Ammon's horn (tissue), 1 donor: ENCODE measurements at places on chromosomes 6 and 20.

DNA sequence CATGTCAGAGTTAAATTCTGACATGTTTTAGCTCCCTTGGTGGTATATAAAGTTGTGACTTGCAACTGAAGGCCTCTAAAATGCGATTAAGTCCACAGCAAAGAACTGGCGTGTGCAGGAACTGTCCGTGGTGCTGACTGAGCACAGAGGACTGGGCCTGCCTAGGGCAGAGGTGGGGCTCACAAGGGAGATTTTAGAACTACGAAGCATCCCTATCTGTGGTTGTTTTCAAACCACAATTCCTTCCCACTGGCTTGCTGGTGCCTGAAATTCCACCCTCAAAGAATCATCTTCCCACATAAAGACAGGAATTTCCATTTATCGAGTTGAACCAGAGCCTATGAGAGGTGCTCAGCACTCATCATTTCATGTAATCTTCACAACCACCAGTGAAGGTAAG, 30.1 kb downstream of the RIMS4 start:
- DNase-seq: no peak

DNA sequence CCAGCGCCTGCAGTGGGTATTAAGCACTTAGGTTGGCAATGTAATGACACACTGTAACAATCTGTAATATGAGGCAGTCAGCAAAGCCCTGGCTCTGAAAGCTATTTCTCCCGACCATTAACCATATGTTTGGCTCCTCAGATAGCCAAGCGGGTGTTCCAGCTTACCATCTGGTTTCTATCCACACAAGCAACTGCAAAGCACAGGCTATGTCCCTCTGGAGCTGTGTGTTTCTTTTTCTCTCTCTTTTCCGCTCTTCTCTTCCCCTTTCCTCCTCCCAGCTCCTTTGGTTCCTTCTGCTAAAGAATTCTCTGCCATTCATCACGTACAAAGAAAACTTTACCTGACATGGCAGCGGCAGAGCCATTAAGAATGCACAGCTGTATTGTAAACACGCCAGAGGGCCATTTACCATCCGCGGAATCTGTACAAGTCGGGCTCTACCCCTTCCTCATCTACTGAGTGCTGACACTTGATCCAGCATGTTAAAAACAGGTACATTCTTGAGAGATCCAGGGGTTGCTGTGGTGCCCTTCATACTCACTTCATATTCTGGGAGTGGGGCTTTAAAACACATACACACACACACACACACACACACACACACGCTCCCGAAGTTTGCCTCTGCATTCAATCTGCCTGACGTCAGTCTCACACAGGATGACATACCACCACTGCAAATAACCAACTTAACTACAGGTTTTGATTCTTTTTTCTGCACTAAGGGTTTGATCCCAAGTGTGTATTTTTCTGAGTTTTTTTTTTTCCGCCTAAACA, 77.2 kb downstream of the BACH2 start:
- peak; percentile 49 for DNase-seq

GRCh38 chr6:6798448-6798860, 209.9 kb downstream of the LY86 start:
- DNase-seq: no peak

DNA sequence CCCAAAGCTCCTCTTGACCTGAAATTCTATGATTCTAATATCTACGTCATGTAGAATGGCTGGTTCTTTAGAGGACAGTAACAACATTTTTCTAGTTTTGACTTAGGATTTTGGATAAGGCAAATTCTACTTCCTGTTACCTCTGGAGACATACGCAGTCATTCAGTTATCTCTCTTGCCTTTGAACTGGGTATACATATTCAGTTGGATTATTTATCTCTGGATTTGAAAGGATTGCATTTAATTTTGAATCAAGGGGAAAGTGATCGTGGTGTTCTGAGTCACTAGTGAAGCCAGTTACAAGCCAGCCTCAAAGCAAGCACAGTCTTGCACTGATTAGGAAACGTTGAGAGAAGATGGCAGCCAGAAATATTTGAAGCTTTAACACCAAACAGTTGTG, 35.3 kb upstream of the BCAS1 start:
- DNase-seq: no peak

GRCh38 chr6:24195836-24196597, 70.0 kb downstream of the NRSN1 start:
- DNase-seq: no peak

DNA sequence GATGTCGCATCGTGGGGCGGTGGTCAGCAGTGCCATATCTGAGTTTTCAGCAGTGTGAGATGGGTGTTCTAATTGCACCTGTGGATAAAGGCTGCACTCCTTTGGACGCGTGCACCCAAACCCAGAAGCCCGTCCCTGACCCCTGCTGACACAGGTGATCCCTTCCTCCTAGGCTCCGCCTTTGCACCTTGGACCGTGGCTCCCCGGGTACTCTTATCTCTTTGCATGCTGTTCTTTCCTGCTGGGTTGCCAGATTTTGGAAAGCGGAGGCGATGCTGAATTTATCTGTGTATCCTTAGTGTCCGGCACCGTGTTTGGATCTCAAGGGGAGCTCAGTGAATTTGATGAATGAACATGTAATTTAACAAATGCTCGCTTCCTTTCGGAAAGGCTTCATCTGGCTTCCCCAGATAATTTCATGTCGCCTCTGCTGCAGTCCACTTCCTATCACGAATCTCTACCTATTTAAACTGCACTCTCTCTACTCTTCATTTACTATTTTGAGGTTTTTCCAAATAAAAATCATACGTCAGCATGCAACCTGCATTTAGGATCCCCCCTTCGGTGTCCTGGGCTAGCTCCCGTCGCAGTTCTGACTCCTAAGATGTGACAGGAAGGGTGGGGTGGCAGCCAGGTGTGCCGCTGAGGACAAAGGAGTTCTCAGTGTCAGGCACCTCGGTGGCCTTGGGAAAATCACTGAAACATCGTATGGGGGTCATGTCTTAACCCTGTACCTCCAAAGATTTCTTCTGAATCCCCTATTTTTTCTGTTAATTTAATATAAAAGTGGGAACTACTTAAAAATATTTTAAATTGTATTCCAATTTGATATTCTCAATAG, 753 bp upstream of the PERP start:
- no peak for DNase-seq

DNA sequence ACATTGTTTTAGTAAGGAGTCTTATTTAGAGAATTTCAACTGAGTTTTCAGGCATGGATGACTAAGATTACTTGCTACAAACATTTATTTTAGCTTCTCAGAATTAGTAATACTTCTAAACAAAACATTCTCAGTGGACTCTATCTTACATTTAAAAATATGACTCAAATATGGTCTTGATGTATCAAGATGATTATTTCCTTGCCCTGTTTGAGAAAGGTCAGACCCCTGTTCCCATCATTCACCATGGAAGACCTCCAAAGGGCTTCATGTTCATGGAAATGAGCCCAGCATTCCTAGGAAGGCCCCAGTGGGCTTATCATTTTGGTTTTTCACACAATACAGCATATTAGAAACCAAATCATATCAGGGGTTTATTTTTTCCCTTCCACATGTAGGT, 24.6 kb upstream of the TRPC4AP start:
- no peak for DNase-seq

DNA sequence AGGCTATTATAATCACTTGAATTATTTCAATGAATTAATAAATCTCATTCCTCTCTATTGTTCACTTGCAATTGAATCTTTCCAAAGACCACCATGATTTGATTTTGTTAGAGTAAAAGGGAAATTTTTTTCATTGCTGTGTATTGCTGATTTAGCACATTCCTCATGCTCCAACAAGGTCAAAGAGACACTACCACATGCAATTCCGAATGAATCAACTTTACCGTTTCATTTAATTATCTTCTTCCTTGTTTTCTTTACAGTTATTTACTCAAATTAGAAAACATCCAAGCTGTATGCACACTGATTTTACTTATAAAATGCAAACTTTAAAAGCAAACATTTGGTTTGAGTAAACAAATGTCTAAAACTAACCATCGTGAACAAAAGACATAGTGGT, 967 bp downstream of the KIAA0408 start:
- DNase-seq: no peak

DNA sequence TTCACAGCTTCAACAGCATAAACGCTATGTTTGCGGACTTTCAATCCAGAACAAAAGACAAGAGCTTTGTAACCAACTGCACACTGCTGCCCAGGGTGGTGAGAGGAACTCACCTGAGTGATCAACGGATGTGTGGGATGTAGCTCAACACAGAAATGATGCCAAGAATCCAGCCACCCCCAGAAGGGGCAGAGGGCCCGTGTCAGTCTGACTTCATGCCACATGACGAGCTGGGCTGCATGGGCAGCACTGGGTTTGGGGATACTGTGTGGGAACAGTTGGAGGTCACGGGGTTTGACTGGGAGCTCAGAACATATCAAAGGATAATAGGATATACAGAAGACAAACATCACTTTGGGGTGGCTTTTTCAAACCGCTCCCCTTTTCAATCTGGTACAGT, 79.4 kb upstream of the TRAF3IP2 start:
- no peak for DNase-seq

- no peak for DNase-seq
Observed at GRCh38 chr6:135211306-135211702, 30.2 kb downstream of the MYB start.

- peak; percentile 63 for DNase-seq
Observed at GRCh38 chr6:148811459-148811858, 64.6 kb downstream of the UST start.

DNA sequence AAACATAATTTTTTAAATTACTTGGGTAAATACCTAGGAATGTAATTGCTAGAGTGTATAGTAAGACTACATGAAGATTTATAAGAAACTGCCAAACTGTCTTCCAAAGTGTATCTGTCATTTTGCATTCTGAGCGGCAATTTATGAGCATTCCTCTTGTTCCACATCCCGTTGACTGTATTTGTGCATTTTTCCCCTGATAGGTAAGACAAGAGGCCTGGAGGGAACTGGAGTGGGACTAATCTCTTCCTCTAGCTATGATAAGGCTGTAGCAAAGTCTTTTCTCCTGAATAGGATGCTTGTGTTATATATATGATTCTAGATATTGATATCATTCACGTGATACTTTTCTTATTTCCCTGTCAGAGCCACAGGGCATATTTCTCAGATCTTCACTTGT, 1557.5 kb downstream of the GRIK2 start:
- DNase-seq: no peak

DNA sequence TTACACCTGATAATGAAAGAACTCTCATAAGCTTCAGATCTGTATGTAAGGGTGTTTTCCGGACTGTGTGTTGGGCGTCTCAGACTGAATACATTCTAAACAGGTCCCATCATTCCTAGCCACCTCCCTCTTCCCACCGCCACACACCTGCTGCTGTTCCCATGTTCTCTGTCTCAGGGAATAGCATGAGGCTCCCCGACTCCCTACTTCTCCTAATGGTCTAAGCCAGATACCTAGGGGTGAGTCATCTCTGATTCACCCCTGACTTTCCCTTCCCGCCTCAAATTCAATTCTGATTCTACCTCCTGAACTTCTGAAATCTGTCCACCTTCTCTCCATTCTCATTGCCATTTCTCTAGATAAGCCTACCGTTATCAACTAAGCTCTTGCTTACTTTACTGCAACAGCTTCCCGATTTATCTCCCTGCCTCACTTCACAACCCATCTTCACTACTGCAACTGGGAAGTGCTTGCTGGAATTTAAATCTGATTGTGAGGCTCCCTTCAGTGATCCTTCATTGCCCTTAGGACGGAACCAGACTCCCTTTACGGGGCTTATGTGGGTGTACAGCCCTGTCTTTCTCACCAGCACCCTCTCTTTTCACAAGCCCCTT, 1.6 kb downstream of the TMEM14A start:
- DNase-seq: no peak

DNA sequence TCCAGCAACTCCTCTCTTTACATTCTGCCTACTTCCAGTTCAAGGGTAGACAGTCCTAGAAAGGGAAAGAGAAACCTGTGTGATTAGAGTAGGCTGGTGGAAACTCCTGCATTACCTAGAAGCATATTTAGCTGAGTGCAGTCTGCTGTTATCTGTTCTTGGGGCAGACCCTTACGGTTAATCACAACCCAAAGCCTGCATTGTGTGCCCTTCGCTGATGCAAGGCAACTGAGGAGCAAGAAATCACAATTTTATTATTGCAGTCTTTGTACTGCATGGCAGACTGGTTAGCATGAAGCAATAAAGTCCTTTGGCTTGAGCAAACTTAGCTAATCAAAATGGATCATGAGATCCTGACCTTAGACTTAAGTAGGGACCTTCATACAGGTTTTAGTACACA, 1.5 kb upstream of the GOPC start:
- no peak for DNase-seq

DNA sequence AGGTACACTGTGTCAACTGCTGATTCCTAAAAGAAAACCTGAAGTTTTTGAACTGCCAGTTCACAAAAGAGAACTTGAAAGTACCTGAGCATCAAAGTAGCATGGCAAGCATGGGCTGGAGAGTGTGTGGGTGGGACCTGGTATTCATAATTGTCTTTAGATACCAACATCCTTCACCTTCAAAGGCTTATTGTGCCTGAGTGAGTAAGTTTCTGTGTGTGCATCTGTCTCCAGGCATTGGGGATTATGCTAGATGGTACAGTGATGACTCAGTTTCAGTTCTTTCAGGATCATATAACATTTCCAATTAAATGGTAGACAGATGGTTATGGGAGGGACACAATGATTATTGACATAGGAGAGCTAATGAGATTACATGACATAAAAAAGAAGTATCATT, 238.5 kb downstream of the ZFAND3 start:
- DNase-seq: peak; percentile 5

DNA sequence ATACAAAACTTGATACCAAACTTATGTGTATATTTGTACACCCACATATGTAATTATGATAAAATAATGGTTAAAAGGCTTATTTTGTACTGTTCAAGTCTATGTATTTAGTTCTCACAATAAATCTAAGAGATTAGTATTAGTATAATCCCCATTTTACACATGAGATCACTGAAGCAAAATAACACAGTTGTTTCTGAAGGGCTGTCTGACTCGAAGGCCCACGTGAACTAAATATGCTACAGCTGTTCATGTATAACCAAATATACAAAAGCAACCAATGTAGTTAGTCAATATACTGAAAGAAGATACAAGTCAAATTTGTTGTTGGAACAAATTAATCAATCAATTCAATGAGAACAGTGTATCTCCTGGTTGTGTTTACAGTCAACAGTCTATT, 959.2 kb downstream of the EPHA7 start:
- no peak for DNase-seq

GRCh38 chr6:44514085-44514484, 126.6 kb downstream of the CDC5L start:
- no peak for DNase-seq

GRCh38 chr6:72861935-72862432, 240.1 kb downstream of the KCNQ5 start:
- DNase-seq: no peak
